ENCODE measurements at places on chromosomes 11 and 22.

GRCh38 chr11:44604171-44604581 is 38.7 kb downstream of the CD82 start:
- no peak for DNase-seq

DNA sequence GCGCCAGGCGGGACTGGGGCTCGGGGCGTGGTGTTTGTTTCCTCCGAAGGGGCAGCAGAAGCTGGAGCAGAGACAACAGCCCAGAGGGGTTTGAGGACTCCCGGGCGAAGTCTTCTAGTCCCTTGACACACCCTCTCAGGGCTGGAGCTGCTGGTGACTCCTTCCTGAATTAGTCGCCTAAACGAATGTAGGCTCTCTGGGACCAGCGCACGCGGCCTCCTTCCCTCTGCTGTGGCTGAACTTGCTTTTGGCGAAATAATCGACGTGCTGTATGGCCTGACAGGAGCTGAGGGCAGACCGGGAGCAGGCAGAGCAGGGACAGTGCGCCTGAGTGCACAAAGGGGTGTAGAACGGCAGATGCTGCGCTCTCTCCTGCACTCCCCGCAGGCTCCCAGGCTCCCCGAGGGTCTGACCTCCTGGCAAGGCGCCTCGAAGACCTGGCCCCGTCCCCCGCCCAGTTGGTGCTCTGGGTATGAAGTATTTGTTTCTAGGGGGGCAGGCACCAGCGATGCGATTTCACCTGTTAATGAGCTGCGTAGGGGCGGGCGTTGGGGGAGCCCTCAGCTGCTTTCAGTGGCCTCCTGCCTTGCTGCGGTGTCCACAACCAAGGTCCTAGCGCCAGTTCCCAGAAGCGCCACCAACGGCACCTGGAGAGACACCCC is 5.3 kb downstream of the SLC17A6 start:
- DNase-seq = no peak

DNA sequence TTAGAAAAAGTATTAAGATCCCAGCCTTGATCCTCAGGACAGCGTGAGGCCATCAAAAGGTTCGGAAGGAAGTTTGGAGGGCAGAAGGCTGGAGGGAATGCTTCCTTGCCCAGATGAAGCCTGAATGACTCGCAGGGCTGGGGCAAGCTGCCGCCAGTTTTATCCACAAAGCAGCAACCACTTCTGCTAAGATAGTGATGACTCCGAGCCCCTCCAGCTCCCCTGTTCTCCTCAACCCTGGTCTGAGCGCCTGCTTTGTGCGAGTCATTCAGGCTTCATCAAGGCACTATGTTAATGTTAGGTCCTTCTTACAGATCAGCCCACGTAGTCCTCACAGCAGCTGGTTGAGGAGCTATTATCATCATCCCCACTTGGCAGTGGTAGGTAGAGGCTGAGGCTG is 158.8 kb downstream of the COMMD9 start:
- no peak for DNase-seq

GRCh38 chr22:38230108-38230825 is 28.5 kb downstream of the MAFF start:
- DNase-seq = peak; percentile 54

DNA sequence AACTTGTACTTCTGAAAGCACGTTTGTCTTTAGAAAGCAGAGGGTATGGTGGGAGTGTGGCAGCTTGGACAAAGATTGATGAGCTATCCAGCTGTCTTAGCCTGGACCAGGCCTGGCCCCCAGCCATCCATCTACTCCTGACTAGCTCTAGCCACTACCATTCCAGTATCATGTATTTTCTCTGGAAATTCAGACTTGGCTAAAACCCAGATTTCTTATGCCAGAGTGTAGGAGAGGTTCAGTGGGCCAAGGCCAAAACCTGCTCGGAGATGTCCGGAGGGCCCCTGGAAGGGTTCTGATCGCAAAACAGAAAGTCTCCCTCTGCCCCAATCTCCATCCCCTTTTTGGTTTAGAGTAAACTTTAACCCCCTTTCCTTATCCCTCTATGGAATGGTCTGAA is 24.8 kb upstream of the MTCH2 start:
- no peak for DNase-seq

DNA sequence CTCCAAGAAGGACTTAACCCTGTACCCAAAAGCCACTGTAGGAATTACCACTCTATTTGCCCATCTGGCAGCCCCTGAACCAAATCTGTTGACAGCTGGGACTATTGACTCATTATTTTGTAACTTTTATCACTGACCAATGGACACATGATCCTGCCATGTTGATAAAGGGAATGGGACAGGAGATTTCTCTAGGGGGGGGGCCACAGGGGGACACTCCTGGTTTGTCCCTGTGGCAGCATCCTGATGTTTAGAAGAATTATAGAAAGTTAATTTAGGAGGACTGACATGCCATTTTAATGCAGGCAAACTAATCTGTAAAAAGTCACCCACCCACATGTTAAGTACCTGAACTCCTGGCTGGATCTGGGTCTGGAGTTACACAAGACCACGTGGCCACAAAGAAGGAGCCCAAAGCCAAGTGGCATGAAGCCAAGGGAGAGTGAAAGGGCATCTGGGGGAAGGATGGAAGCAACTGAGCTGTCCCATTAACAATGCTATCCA is 558.1 kb downstream of the ETS1 start:
- no peak for DNase-seq

GRCh38 chr11:62554387-62555167 is 8.0 kb upstream of the AHNAK start:
- DNase-seq = no peak

DNA sequence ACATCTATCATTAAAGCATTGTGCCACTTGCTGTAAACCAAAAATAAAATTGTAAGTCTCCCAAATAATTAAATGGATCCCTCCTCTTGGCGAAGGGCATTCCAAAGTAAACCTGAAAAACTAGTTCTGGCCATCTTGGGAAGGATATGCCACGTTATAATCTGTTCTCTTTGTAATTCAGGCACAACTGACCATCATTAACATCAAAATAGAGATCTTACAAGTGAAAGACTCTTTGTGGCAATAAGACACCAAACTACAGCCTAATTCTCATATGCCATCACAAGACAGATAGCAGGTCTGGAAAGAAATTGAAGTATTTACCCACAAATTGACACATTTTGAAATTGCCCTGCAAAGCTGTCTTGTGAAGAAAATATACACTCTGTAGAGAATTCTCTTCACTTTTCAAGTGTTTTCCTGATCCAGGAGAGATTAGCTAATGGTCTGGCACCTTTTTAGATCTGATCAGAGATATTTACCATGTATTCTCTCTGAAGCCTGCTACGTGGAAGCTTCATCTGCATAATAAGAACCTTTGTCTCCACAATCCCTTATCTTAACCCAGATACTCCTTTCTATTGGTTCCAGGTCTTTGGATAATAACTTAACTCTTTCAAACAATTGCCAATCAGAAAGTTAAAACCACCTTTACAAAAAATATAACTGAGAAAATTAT is 630.4 kb upstream of the CCDC179 start:
- no peak for DNase-seq

DNA sequence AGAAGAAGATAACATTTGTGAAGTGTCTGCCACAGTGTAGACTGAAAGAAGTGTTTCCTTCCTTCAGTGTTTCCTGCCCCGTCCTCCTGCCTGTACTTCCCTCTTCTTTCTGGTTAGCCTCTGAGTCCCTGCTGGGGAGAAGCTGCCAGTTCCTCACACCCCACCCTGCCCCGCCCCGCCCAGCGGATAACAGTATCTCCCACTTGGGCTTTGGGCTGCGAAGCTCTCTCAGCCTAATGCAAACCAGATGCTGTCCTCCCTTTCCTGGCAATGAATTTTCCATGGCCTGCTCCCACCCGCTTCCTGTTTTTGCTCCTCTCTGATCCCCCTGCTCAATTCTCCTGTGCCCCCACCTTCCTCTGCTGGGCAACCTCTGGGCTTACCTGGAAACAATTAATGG is 5.2 kb upstream of the RAB3IL1 start:
- DNase-seq = no peak

- no peak for DNase-seq
Observed at GRCh38 chr22:36124666-36125065, 35.9 kb downstream of the APOL3 start.

GRCh38 chr11:95108671-95109551 is 19.3 kb downstream of the ENDOD1 start:
- no peak for DNase-seq

GRCh38 chr11:102990145-102990544 is 34.6 kb upstream of the MMP13 start:
- DNase-seq = no peak

DNA sequence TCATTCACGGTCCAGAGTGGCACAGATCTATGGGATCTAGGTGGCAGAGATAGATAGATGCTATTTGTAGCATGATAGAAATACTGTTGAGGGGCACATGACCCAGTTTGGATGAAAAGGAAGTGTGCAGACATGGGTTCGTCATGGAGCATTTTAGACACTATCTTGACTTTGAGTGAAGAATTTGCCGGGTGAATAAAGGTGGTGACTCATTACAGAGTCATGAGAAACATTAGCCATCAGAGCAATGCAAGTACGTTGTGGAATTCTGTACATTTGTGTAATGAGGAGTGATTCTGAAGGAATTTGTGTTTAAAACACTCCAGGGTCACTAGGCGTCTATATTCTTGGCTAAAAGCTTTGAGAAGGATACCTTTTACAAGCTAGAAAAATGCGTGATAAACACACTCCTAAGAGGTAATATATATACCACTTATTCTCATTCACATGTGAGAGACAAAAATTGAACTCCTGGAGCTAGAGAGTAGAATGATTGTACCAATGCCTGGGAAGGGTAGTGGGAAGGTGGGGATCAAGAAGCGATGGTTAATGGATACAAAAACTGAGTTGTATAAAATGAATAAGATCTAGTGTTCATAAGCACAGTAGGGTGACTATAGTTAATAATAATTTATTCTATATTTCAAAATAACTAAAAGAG is 593.7 kb upstream of the LUZP2 start:
- no peak for DNase-seq

- DNase-seq = no peak
Observed at GRCh38 chr11:96393753-96394348, 4.0 kb downstream of the JRKL start.

GRCh38 chr11:108592591-108593213 is 866 bp downstream of the EXPH5 start:
- peak; percentile 19 for DNase-seq

DNA sequence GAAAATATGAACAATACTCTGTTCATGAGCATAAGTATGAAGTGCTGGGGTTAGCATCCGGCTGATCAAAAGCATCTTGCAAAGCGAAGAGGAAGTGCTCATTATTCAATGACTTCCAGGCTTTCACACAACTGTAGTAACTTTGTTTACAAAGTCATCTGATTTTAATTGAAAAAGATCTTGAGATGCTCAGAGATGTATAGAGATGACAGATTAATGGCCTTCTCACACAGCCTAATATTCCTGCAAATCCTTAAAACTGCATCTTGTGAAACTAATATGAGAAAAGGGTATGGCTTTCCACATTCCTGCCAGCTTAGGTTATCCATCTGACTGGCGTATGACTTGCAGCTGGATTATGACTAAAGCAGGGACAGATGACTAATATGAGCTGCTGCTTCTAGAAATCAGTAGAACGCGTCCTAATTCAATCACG is 125.4 kb downstream of the CASP12 start:
- DNase-seq = no peak

DNA sequence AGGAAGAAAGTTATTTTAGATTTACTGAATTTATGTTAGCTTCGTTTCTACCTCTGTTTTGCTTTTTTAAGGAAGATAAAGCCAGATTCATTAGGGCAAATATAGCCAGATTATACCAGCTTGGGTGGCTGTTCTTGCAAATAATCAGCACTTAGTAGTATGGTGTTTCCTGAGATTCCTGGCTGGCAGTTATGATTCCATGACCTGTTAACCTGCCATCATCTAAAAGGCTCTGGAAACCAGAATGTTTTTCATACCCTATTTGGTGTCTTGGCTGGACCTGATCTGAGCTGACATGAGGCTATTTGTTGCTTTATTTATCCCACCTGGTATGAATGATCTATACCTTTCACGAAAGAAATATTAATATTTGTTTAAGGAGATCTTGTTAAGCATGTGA is 82.7 kb upstream of the HORMAD2 start:
- DNase-seq = no peak

DNA sequence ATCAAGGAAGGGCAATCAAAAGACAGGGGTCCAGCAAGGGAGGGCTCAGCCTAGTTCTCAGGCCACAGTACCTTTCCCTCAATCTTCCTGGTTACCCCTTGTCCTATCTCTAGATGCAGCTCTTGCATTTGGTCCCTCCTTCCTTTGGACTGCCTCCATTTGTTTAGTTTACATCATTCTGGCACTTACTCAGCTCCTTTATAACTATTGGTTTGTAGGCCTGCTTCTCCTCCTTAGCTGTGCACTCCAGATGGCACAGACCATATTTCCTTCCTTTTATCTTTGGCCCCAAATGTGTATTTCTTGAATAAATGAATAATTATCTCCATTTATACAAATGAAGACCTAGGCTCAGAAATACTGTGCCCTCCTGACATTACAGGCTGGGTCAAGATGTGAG is 92.3 kb upstream of the AMOTL1 start:
- no peak for DNase-seq

- DNase-seq = no peak
Observed at GRCh38 chr11:28245131-28245530, 136.9 kb downstream of the METTL15 start.

- DNase-seq = no peak
Observed at GRCh38 chr22:46833228-46833627, 70.8 kb downstream of the TBC1D22A start.

DNA sequence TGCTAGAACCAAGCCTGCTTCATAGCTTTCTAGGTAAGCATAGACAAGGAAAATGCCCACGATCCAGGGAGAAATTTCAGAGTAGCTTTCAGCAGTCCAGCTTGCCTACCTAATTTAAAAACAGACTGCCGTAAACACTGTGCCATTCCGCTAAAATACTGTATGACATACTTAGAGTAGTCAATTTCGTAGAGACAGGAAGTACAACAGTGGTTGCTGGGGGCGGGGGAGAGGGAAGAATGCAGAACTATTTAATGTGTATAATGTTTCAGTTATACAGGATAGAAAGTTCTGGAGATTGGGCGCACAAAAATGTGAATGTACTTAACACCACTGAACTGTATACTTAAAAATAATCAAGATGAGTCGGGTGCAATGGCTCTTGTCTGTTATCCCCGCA is 56.7 kb downstream of the C11orf58 start:
- no peak for DNase-seq

- DNase-seq = no peak
Observed at GRCh38 chr11:47408598-47409439, 429 bp downstream of the SLC39A13 start.

GRCh38 chr22:33402325-33402724 is 344.1 kb upstream of the SYN3 start:
- DNase-seq = no peak

DNA sequence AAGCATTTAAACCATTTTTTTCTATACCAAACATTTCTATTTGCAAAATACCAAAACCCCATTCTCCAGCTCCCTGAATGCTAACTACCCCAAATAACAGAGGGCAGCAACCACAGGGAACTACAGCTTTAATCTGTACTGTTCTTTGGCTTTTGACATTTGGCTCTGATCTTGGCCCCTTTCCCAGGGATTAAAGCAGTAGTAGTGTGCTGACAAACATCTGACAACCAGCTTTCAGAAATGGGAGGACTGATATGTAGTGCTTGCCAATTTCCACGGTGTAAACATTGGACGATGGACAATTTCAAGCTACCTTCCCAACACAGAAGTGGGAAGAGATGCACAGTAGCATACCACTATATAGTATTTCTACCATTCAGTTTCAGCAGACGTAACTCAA is 88.4 kb upstream of the TEAD1 start:
- DNase-seq = no peak

GRCh38 chr11:12845163-12845562 is 164.0 kb upstream of the RASSF10 start:
- no peak for DNase-seq
